NCI-H345 (cell line): ENCODE measurements at places on chromosomes 16 and 17.

DNA sequence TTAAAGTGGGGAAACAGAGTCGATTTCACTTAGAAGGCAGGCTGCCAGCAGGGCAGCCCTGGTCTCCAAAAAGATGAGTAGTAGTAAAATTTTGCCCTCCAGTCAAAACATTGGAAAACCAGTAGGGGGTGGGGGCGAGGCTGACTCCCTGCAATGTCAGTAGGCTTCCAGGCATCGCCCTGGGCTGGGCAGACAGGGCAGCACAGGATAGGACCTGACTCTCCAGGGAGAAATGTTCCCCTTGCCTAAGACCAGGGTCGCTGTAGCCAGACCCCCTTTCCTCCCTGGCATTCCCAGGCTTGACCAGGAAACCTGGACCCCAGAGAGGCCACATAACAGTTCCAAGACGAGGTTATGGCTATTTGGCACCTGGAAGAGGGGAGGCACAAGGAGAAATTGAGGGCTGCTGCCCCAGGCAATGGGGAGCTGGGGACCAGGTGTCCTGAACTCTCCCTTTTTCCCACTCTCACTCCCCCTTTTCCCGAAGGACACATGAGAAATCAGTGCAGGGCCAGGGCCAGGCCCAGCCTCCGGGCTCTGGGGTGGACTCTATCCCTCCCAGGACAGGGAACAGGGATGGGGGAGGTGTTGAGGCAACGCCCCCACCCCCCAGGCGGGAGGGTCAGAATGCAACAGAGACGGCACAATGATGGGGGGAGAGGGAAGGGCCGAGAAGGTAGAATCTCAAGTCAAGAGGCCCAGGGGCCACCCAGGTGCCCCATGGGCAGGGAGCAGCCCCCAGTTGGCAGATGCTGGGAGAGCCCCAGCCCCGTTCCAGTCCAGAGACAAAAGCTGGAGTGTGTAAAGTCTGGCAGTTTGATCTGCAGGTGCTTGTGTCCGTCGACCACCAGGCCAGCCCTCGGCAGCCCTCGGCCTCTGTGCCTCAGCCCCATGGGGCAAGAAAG is 4.5 kb upstream of the SAMD14 start:
- DNase-seq: no peak

DNA sequence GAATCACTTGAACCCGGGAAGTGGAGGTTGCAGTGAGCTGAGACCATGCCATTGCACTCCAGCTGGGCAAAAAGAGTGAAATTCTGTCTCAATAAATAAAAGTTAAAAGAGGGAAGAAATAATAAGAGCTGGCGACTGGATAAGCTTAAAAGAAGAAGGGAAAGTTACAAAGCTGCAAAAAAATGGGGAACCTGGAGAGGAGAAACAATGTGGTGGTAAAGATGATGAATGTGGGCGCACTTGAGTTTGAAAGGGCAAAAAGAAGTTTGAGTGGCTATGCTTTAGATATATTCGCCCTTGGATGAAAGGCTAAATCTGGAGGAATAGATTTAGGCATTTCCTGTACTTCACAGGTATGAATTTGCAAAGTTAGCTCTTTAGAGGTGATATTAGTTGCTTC is 53.0 kb upstream of the YPEL2 start:
- no peak for DNase-seq

DNA sequence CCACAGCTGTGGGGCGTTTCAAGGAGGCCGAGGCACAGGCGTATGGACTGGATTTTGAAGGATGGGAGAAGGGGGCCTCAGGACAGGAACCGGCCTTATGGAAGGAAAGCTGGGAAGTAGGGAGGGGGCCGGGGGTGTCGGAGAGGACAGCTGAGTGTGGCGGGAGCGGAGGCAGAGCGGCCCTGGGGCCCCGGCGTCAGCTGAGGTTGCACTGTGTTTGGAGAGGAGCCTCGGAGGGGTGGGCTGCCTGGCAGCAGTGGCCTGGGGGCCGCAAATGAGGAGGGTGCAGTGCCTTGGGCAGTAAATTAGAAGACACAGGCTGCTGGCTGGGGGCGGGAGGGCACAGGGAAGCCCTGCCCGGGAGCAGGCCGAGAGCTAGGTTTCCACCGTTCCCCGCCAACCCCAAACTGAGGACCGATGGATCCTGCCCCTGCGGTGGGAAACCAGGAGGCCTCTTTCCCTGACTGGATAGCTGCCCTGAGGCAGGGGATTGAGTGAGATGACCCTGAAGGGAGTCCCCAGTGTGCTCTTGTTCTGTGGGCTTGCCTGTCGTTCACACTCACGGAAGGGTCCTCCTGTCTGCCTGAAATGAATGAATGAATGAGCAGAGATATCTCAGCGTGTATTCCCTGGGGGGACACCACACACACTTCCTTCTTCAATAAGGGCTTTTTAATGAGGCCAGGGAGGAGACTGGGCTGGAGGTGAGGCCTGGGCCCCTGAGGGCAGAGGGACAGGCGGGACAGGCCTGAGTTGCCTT is 18.4 kb downstream of the FOXJ1 start:
- DNase-seq: no peak

GRCh38 chr17:76131692-76132573 is 9.1 kb downstream of the FOXJ1 start:
- DNase-seq: no peak

DNA sequence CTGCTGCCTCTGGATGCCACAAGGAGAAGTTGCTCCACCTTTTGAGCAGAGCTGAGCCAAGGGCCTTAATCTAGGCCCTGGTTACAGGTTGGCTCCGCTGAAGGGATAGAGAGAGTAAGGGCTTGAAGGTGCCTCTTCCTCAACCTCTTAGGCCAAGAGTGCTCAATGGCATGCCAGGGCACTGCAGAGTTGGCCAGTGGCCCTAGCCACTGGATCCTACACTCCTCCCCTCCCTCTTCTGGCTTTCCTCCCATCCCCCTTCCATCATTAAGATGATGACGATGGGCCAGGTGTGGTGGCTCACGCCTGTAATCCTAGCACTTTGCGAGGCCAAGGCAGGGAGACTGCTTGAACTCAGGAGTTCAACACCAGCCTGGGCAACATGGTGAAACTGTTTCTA is 50.5 kb downstream of the MYO18A start:
- no peak for DNase-seq
